ENCODE measurements at places on chromosomes 16 and 17.
A peak's percentile ranks its signal among the peaks of the same experiment; 100 is the strongest.

DNA sequence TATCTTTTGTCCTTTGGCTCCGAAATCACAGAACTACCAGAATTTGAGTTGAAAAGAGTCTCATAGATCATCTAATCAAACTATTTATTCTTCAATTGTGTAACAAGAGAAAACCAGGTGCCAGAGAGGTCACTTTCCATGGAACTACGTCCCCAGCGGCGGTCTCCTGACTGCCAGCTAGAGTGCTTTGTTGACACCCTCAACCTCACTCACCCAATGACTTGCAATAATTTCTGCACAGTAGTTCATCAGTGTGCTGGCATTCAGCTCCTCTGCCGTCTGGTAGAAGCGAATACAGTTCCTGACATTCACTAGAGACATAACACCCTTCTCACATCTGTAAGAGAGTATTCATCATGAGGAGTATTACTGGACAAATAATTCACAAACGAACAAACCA lies 54.2 kb downstream of the ANKFY1 start:
- DNase-seq, result no peak

DNA sequence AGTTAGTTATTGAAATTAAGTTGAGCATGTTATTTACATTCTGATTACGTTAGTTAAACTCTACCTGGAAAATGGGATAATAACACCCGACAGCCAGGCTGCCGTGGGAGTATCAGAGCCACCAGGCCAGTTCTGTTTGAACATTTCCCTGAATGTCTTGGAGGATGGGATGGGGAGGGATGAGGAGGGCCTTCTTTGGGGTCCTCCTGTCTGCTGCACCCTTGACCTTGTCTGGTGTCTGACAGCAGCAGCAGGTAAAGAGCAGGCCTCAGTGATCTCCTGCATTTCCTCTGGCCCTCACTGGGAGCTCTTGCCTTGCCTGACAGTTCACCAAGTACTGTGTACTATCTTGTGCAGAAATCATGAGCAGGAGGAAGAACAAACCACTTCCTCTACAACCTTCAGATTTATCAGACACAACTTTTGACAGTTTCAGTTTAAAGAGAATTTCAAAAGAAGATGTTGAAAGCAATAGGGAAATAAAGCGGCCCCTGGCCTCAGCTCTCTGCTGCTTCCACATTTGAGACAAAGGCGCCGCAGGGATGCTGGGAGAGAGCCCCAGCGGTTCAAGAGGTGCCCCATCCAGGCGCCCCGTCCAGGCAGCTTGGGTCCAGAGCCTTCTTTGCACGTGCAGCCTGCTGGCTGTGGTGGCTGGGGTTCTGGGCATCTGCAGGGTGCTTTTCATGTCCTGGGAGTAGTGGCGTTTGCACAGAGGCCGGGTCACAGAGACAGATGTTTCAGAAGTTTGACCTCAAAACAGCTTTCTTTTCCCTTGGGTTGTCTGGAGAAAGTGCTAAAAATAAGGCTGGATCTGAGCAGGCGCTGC lies 25.3 kb downstream of the CMIP start:
- DNase-seq, result peak; percentile 55

DNA sequence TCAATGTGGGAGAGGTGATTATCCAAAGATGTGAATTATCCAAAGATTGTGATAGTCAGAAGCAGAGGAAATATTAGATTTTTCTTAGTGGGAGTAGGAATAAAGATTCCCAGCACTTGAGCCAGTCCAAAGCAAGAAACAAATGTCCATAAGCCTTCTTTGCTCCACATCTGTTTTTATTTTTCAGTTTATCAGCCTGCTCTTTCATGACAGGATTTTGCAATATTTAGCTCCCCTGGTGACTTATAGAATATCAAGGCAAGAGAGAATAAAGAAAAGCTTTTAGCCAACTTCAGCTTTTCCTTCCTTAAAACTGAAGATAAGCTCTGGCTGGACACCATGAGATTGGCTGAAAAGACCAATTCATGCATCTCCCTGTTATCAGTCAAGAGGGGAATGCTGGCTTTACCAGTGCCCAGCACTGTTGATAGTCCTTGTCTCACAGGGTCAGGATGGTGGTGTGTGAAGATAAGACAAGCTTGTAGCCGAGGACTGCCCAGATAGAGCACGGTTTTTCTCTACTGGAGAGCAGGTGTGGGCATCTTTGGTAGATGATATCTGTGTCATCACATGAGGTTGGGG lies 706.5 kb downstream of the KCNJ2 start:
- no peak for DNase-seq

DNA sequence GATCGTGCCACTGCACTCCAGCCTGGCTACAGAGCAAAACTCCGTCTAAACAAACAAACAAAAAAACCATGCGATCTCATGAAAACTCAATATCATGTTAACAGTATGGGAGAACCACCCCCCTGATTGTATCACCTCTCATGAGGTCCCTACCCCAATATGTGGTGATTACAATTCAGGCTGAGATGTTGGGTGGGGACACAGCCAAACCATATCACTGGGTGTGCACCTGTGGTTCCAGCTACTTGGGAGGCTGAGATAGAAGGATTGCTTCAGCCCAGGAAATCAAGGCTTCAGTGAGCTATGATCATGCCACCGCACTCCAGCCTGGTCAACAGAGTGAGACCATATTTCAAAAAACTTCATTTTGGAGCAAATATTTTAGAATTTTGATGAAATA lies 1094.7 kb upstream of the CDH8 start:
- DNase-seq, result no peak

GRCh38 chr17:81402981-81403467 lies 7.8 kb downstream of the BAHCC1 start:
- no peak for DNase-seq

GRCh38 chr17:64459284-64459747 lies 10.4 kb downstream of the MILR1 start:
- DNase-seq, result no peak

DNA sequence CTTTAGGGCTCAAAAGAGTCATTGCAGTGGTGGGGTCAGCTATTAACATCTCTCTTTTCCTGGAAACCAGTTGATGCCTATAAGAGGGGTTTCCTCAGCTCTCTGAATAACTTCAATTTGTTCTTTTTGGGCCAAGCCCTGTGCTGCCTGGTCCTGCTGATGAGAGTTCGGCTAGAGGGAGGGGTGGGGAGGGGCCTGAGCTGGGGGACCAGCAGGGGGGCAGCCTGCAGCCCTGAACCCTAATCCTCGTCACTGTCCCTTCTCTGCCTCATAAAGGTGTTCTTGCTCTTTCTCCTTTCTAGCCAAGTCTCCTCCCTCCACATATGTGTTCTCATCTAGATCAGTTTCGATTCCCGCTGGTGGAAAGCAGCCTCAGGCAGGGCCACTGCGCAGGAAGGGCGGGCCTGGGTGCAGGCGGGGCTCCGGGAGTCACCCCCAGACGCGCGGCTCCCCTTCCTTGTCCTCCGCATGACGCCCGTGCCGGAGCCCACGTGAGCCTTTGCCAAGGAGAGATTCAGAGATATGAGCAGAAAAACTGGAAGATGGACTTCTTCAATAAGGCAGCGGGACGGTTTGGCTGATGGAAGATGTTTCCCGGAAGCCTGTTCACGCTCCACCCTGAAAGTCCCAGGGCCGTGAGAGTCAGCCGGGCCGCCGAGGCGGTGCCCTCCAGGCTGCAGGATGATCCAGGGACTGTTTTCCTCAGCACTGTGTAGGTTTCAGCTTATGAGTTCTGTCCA lies 15.0 kb upstream of the RHOT1 start:
- DNase-seq, result peak; percentile 70

All from brain (organoid and tissue), 16 donors.